ENCODE measurements at places on chromosomes 5 and 9.

GRCh38 chr9:93871286-93871685, 83.9 kb downstream of the BARX1 start:
- DNase-seq: no peak

DNA sequence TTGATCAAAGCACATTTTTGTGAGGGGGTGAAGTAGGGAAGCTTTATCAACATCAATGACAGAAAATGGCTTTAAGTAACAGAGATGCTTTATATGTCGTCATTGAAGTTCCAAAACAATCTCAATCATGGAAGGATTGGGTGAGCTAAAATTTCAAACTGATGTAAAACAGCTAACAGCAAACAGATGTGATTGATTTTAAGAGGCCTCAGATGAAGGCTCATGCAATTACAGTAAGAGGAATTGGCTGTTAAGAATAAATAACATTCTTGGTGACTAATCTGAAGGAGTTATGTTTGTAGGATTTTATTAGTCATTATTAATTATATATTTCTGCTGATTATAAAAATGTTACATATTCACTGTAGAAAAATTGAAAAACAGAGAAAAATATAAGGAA, 63.5 kb upstream of the PUM3 start:
- DNase-seq: no peak

GRCh38 chr9:68540712-68541535, at the start of gene TMEM252:
TSS of gene TMEM252 (minus strand) at chr9:68540883. CDS start at chr9:68540814, 69 bp downstream.
- no peak for DNase-seq

DNA sequence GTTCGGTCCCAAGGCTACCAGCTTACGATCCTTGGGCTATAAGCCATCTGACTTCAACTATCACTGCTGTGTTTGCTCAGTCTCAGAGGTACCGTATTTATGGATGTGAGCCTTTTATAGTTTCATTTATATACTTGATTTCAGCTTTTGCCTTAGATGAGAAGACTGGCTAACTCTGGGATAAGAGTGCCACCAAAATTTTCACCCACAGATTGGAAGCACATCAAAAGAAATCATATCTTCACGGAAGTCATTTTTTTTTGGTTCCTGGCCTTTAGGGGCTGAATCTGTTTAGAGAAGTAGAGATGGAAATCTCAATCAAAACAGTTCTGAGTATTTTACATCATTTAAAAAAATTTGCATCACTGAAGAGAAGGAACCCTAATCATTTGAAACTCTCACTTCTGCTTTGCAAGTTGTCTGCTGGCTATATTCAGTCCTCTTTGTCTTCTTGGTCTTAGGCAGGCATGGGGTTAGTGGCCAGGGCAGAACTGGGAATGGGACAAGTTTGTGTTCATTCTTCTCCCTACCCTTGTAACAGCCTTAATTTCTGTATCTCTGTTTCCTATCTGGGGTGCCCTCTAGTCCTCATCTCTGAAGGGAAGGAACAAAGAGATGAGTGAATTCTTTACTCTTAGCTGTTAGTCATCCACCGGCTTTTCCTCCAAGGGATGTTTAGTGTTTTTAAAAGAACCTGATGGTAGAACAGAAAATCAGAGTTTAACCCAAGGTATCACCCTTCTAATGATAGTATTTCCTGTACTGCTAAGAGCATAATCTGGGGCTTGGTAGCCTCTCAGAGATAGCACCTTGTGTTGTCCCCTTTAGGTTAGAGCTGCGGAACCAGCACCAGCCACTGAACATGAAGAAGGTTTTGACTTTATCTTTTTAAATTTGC, 14.1 kb upstream of the TNFAIP8 start:
- DNase-seq: no peak

GRCh38 chr9:130192382-130192999, 20.3 kb downstream of the NCS1 start:
- DNase-seq: no peak
